ENCODE measurements at places on chromosomes 2 and 18.

DNA sequence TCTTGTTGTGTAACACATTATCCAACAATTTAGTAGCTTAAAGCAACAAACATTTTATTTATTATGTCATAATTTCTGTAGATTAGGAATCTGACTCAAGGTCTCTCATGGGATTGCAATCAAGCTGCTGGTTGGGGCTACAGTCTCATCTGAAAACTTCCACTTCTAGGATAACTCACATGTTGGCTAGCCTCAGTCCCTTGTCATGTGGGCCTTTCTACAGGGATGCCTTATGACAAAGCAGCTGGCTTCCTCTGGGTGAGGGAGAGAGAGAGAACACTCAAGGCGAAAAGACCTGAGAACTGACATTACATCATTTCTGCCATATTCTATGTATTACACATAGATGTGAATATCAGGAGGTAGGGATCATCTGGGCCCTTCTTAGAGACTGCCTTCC is 317.9 kb upstream of the VRK2 start:
- DNase-seq, result no peak

DNA sequence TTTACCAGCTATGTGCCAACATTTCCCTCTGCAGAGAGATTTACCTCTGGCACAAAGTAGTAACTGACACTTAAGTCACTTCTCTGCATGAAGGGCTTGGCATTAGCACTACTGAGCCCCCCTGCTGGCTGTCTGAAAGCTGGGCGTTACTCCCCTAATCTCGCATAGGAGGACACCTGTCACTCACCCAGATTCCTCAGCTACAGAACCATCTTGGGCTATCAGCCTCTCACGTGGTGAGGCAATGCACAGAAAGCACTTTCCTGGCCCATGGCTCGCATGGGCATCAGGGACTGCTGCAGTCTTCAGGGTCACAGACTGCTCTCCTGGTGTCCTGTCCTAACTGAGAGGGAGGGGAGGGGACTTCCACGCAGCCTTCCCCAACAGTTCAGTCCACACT is 12.0 kb downstream of the SERPINE2 start:
- no peak for DNase-seq

DNA sequence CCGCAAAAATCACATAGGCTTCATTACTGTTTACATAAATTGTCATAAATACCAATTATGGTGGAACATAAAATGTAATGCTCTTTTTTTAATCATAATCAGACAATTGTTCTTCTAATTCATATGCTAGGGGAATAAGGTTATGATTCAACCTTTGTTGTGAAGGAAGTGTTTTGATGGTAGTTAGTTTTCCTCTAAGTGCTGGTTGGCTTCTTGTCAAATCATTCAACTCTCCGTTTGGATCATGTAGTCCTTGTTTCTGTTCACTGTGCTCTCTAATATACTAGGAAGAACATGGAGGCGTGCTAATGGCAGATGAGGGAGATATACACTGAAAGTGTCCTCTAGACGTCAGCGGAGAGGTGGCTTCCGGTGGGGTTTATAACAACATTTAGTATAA is 1938.0 kb upstream of the PIK3C3 start:
- no peak for DNase-seq

GRCh38 chr2:669323-669722 is 7.9 kb downstream of the TMEM18 start:
- DNase-seq, result no peak

- no peak for DNase-seq
Measured at GRCh38 chr2:159054032-159054334, 85.5 kb downstream of the TANC1 start.

DNA sequence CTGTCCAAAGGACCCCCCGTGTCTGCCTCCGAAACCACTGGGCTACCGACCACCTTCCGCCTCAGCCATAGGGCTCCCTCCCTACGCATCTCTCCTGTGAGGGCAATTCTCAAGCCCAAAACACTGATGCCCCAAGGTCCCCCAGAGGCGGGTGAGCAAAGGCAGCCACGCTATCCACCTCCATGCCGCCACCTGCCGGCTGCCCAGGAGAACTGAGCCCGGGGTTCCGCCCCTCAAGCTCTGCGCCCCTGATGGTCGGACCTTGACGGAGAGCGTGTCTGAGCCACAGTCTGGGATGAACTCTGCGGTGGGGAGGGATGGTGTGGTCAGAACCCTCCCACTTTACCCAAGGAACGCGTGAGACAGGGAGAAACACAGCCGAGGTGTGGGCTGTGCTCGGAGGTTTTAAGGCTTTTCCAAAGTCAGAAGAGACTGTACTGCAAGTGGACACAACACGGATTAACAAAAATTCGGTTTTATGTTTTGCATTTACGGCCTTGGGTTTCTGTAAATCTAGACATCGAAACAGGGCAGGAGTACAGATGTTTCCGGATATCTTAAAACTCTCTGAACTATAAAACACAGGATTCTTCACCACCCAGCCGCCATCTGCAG is 114.1 kb downstream of the ZNF516 start:
- DNase-seq, result peak; percentile 36

DNA sequence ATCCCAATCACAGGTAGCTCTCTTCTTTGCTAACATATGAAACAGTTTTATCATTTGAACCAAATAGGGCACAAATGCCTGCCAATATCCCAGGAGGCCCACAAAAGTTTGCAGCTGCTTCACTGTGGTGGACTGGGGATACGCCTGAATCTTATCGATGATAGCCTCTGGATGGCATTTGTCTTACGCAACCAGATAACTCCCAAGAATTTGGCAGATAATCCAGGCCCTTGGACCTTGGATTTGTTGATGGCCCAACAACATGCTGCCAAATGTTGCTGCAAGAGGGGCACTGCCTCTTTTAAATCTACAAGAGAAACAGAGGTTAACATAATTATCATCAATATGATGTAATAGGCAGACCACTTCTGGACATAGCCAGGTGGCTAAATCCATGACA is 587.1 kb upstream of the LRRTM4 start:
- no peak for DNase-seq

DNA sequence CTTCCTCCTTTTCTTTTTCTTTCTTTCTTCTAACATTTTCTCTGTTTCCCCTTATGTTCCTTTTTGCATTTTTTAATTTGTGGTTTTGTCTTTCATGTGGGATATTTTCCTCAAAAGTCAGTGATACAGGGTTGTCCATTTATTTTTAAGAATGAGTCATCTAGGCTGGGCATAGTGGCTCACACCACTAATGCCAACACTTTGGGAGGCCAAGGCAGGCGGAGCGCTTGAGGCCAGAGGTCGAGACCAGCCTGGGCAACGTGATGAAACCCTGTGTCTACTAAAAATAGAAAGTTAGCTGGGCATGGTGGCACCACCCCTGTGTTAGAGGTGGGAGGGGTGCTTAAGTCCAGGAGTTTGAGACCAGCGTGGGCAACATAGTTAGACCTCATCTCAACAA is 35.8 kb downstream of the KATNAL2 start:
- no peak for DNase-seq

DNA sequence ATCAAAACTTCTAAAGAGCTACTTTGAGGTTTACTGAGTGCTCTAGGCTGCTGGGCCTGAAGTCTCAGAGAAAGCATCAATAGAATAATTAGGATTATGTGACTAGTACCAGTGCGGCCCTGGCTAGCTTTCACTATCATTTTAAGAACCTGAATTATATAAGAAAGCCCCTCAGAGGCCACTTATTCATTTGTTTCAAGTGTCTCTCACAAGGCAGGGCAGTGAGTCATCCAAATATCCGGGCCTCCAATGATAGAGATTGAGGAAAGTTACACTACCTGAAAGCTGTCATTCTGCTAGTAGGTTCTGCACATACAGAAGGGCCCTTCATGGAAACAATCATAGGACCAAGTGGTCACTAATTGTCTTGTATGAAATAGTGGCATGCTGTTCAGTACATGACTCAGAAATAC is 193.1 kb downstream of the L3MBTL4 start:
- no peak for DNase-seq

Data from MM.1S (cell line).